ENCODE measurements at places on chromosomes 6 and 20.

DNA sequence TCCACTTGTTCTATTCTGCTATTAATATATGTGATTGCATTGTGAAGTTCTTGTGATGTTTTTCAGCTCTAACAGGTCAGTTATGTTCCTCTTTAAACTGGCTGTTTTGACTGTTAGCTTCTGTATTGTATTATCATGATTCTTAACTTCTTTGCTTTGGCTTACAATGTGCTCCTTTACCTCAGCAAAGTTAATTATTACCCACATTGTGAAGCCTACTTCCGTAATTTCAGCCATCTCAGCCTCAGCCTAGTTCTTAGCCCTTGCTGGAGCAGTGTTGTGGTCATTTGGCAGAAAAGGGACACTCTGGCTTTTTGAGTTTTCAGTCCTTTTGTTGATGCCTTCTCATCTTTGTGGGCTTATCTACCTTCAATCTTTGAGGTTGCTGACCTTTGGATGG lies 440.2 kb downstream of the TBC1D32 start:
- H3K36me3 ChIP-seq = no peaks in the 10 kb centered on the region
- DNase-seq = no peak
- H3K27ac ChIP-seq = no peak overlapping the region
- no peaks in the 10 kb centered on the region for H3K27me3 ChIP-seq
- H3K4me3 ChIP-seq = no peak overlapping the region

DNA sequence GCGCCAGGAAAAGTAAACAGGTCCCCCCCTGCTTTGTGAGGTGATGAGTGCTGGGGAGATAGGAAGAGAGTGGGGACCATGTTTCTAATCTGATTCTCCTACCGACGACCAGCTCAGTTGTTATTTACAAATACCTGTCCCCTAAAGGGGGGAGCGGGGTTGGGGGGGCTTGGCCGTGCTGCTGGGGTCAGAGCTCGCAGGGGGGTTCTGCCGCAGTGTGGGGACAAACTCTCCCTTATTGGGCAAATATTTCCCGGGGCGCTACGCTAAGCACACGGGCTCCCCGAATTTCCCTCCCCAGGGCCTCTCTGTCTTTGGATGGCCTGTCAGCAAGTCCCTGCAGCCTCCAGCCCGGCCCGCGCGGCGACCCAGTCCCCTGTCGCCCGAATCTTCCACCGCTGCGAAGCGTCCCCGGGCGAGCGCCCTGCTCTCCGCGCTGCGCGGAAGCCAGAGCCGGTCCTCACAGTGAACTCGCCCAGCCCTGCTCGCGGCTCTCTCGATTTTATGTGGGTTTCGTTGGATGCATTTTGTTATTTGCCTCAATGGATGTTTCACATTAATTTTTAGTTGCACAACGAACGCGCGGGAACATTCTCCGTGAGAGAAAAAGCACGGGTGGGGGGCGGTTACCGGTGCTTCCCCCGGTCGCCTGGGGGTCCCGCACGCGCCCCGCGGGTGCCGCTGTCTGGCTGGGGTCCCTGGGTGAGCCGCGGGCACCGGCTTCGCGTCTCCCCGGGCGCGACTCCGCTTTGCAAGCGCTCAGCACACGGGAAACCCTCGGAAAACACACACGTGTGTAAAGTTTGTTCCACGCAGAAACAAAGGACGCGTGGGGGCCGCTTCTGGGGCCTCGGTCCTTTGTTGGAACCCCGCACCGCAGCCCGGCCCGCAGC lies 1.5 kb upstream of the STX16 start:
- no peaks in the 10 kb centered on the region for H3K36me3 ChIP-seq
- H3K4me3 ChIP-seq = peak overlapping the region; percentile 80

DNA sequence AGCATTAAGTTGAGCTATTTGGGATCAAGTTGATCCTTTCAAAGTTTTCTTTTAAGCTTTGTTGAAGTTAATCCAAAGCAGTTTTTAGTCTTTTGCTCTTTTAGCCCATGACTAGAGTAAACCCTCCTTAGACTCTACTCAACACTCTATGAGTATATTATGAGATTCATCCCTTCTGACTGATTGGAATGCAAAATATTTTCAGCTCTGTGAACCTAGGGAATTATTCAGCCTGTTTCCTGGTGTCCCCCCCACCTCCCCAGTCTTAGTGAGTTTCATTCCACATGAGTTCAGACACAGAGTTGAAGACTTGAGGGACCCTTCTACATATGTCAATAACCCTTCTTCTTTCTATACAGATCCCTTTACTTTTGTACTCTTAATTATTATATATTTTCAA lies 413.7 kb downstream of the RFPL4B start:
- H3K4me3 ChIP-seq = no peak overlapping the region
- H3K36me3 ChIP-seq = peaks cover 5% of the 10 kb centered on the region
- no peak for DNase-seq
- H3K4me1 ChIP-seq = peaks cover 22% of the 10 kb centered on the region
- H3K27me3 ChIP-seq = peaks cover 3% of the 10 kb centered on the region

- H3K27ac ChIP-seq = no peak overlapping the region
- H3K27me3 ChIP-seq = no peaks in the 10 kb centered on the region
- H3K4me3 ChIP-seq = no peak overlapping the region
- H3K4me1 ChIP-seq = peaks cover 11% of the 10 kb centered on the region
- no peak for DNase-seq
- H3K36me3 ChIP-seq = peaks cover 62% of the 10 kb centered on the region
These were observed 28.0 kb downstream of the OSBPL2 start for GRCh38 chr20:62266340-62266739.

GRCh38 chr6:14545496-14545895 lies 427.9 kb downstream of the CD83 start:
- H3K27ac ChIP-seq = no peak overlapping the region
- no peak overlapping the region for H3K4me3 ChIP-seq
- H3K36me3 ChIP-seq = no peaks in the 10 kb centered on the region
- no peak for DNase-seq
- H3K4me1 ChIP-seq = peaks cover 65% of the 10 kb centered on the region

GRCh38 chr20:25280574-25281535 lies 33.0 kb downstream of the PYGB start:
- H3K27me3 ChIP-seq = peaks cover 7% of the 10 kb centered on the region
- peaks cover 21% of the 10 kb centered on the region for H3K36me3 ChIP-seq
- H3K4me3 ChIP-seq = no peak overlapping the region
- no peak for DNase-seq

DNA sequence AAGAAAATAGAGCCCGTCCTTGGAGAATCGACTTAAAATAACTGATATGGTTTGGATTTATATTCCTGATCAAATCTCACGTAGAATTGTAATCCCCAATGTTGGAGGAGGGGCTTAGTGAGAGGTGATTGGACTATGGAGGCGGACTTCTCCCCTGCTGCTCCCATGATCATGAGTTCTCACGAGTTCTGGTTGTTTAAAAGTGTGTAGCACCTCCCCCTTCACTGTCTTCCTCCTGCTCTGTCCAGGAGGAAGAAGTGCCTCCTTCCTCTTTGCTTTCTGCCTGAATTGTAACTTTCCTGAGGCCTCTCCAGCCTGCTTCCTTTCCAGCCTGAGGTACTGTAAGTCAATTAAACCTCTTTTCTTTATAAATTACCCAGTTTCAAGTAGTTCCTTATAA lies 529.2 kb downstream of the HAO1 start:
- DNase-seq = no peak
- no peak overlapping the region for H3K4me3 ChIP-seq
- no peaks in the 10 kb centered on the region for H3K27me3 ChIP-seq
- H3K36me3 ChIP-seq = no peaks in the 10 kb centered on the region

DNA sequence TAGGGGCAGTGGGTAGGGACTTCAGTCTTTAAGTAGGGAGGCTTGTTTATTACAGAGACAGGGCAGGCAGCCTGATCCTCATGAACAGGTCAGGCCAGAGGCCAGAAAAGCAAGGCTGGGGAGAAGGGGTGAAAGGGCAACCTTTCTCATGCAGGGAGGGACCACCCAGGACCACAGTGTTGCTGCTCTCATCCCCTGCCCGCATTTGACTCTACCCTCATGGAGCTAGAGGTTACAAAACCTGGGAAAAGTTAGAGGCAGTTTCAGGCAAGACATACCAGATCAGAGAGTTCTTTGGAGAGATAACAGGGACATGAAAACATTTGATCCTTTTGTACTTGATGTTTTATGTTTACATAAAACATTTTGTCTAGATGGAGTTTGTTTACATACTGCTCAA lies 38.1 kb downstream of the MDGA1 start:
- peaks cover 34% of the 10 kb centered on the region for H3K27me3 ChIP-seq
- H3K4me3 ChIP-seq = no peak overlapping the region
- no peak for DNase-seq
- no peaks in the 10 kb centered on the region for H3K36me3 ChIP-seq
- H3K27ac ChIP-seq = no peak overlapping the region

- peak overlapping the region; percentile 3 for H3K27ac ChIP-seq
- peaks cover 14% of the 10 kb centered on the region for H3K4me1 ChIP-seq
- peak overlapping the region; percentile 73 for H3K4me3 ChIP-seq
- peaks cover 7% of the 10 kb centered on the region for H3K27me3 ChIP-seq
- peak; percentile 83 for DNase-seq
These were observed 43.4 kb upstream of the ESR1 start for GRCh38 chr6:151763938-151764680.

DNA sequence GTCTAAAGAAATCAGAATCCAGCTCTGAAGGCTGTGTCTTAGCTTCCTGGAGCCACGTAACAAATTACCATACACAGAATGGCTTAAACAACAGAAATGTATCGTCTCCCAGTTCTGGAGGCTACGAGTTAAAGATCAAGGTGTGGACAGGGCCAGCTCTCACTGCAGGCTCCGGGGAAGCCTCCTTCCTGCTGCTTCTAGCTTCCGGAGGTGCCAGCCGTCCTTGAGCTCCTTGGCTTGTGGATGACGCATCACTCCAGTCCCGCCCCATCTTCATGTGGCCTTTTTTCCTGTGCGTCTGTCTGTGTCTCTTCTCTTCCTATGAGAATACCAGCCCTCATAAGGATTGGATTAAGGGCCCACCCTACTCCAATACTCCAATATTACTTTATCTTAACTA lies 319.1 kb upstream of the QKI start:
- H3K27me3 ChIP-seq = peaks cover 3% of the 10 kb centered on the region
- H3K4me1 ChIP-seq = peaks cover 17% of the 10 kb centered on the region
- DNase-seq = no peak
- no peaks in the 10 kb centered on the region for H3K36me3 ChIP-seq

DNA sequence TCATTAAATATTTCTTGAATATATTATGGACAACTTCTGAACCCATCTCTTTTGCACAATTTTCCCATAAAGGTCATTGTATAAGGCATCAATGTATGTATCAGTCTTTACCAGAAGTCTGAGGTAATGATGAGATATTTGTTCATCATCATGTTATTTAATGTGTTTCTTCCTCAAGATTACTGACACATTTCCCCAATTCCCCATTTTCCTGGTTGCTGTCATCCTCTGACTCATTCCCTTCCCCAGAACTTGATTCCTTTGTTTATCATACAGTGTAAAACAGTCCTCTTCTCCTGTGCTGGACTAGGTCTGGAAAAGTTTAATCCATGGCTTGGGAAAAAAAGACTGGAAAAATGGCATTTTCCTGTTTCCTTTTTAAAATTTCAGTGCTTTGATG lies 107.9 kb upstream of the FLRT3 start:
- no peak overlapping the region for H3K27ac ChIP-seq
- peaks cover 8% of the 10 kb centered on the region for H3K27me3 ChIP-seq
- H3K4me1 ChIP-seq = no peaks in the 10 kb centered on the region
- H3K36me3 ChIP-seq = no peaks in the 10 kb centered on the region
- no peak for DNase-seq

DNA sequence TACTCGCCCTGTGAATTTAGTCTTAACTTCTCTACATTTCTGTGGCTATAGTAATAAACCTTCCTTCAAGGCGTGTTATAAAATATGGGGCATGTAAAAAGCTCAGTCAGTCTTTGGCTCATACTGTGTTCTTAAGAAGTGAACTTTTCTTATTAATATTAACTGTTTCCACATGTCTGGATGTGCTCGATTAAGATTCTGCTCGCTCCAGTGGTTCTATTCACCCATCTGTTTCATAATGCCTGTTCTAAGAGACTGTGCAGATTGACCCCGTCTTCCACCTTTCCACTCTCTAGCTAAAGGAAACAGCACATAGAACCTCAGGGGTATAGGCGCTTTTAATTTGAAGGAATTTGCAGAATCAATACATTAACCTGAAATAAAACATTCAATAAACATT lies 99.9 kb downstream of the L3MBTL3 start:
- H3K27me3 ChIP-seq = no peaks in the 10 kb centered on the region
- H3K36me3 ChIP-seq = peaks cover 12% of the 10 kb centered on the region
- DNase-seq = no peak
- H3K27ac ChIP-seq = no peak overlapping the region

DNA sequence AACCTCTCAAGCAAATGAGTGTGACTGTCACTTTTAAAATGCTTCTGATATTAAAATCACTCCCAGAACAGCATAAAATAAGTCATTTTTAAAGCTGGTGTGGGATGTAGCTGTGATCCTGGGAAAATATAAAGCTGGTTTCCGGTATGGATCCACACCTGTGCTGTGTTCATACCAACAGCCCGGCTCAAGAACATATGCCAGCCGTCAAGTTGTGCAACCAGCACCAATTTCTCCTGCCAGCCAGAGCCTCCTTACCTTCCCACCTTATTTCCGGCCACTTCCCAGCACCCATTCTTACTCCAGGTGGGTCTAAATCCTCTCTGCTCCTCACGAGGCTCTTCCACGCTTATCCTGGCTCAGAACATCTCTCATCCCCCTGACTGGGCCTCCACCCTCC lies 50.9 kb upstream of the RPS6KA2 start:
- peaks cover 7% of the 10 kb centered on the region for H3K36me3 ChIP-seq
- H3K4me1 ChIP-seq = peaks cover 33% of the 10 kb centered on the region
- DNase-seq = no peak
- peaks cover 3% of the 10 kb centered on the region for H3K27me3 ChIP-seq
- H3K4me3 ChIP-seq = no peak overlapping the region

GRCh38 chr6:3718407-3718806 lies 33.1 kb downstream of the PXDC1 start:
- peaks cover 17% of the 10 kb centered on the region for H3K36me3 ChIP-seq
- no peak overlapping the region for H3K27ac ChIP-seq
- H3K4me1 ChIP-seq = peaks cover 40% of the 10 kb centered on the region
- peaks cover 4% of the 10 kb centered on the region for H3K27me3 ChIP-seq
- H3K4me3 ChIP-seq = no peak overlapping the region

DNA sequence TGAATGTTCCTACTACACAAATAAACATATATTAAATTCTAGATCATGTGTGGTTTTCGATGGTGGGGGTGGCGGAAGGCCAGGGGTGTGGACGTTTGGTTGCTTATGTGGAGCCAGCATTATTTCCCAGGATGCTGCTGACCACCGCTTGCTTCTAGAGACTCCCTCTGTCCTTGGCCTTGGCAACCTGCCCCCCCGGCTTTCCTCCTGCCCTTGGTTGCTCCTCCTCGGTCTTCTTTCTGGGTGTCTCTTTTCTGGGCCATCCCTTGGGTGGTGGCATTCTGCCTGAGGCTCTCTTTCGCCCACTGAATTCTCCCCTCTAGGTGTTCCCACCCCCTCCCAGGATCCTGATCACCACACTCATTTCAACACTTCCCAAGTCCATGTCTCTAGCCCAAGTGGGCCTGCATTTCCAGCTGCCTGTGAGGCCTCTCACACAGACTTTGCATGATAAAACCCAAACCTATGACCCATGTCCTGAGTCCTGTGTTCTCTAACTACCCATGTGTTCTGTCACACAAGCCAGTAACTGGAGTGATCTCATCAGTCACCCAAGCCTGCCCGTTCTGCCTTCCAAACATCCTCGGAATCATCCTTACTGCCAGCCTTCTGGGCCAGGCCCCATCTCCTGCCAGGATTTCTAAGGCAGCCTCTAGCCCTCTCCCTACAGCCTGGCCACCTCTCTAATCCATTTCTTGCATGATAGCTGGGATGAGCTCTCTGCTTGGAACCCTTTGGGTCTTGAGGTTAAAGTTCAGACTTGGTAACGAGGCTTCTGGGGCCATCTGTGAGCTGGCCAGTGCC lies 71.2 kb downstream of the CDS2 start:
- peak overlapping the region; percentile 51 for H3K27ac ChIP-seq
- no peak overlapping the region for H3K4me3 ChIP-seq
- no peaks in the 10 kb centered on the region for H3K27me3 ChIP-seq
- peaks cover 8% of the 10 kb centered on the region for H3K4me1 ChIP-seq
- H3K36me3 ChIP-seq = peaks cover 19% of the 10 kb centered on the region
- DNase-seq = no peak

Data from nephron progenitor cell (in vitro differentiated cells).